Breast epithelium (tissue), 4 donors: ENCODE measurements at places on chromosomes 7 and 10. TPM values are rescaled to one million over a fixed set of nuclear protein-coding genes. Genes with fewer than 3 reads are reported as not detected.

DNA sequence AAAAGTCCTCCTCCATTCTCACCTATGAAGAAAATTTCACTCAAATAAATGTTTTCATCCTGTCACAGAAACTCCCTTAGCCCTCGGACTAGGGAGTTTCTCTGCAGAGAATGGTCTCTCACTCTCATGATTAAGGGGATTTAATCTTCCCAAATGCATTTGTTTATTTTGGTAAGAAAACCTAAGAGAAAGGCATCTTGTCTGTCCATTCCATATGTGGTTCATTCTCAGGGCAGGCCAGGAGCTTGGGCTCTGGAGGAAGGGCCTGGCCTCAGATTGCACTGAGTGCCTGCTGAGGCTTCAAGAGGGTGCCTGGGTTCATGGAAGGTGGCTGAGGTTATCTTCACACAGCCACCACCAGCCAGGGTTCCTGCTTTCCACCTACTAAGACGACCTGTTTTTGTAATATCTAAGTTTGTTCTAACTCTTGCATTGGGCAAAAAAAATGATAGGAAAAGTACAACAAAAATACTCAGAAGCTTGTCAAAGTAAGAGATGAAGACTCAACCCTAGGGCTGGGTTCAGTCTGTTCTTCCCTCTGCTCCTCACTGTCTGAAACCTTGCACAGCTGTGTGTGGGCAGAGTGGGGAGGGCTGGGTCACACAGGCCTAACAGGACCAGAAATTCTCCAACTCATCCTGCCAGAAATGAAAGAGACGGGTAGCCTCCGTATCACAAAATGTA, 186.7 kb downstream of the CXCL12 start:
- H3K4me1 ChIP-seq: no peaks in the 10 kb centered on the region
- no peak overlapping the region for H3K4me3 ChIP-seq
- peak overlapping the region; percentile 85 for H3K27ac ChIP-seq
- no peak for DNase-seq
- no peaks in the 10 kb centered on the region for H3K27me3 ChIP-seq

GRCh38 chr7:120030876-120031275, 242.1 kb upstream of the KCND2 start:
- H3K36me3 ChIP-seq: no peaks in the 10 kb centered on the region
- no peak overlapping the region for H3K27ac ChIP-seq
- no peak for DNase-seq
- no peaks in the 10 kb centered on the region for H3K4me1 ChIP-seq
- no peaks in the 10 kb centered on the region for H3K27me3 ChIP-seq

- H3K27me3 ChIP-seq: no peaks in the 10 kb centered on the region
- H3K4me3 ChIP-seq: no peak overlapping the region
- peaks cover 3% of the 10 kb centered on the region for H3K36me3 ChIP-seq
- no peaks in the 10 kb centered on the region for H3K4me1 ChIP-seq
Observed at GRCh38 chr7:92622030-92622429, 31.8 kb upstream of the FAM133B start.

The APBB1IP gene
- total RNA-seq: 30.1 TPM

DNA sequence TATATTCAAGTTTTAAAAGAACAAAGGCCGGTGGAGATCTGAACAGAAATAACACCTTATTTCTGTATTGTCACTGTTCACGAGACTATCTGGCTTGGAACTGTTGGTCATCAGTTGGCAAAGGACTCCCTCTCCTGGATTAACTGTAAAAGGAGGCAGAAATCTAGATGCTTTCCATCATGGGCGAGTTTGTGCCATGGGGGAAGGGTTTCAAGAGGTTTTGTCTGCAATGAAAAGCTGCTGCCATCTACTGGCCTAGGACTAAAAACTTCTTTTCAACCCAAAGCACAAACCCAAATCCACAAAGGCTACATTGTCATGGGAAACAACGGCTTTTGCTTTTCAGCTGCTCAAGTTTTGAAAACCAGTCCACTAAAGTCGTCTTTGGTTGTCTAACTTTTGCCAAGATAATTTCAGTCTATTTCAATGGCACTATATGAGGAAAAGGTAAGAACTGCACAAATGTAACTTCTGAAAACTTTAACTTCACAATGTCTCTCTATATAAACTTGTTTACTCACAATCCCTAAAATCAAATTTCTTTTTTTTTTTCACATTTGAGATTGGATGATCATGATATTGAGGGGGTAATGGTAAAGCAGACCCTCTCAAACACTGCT, 196.8 kb downstream of the SKAP2 start:
- no peaks in the 10 kb centered on the region for H3K36me3 ChIP-seq
- no peak for DNase-seq
- H3K27ac ChIP-seq: no peak overlapping the region
- no peak overlapping the region for H3K4me3 ChIP-seq

The GIMAP4 gene
- total RNA-seq: 29.8 TPM

DNA sequence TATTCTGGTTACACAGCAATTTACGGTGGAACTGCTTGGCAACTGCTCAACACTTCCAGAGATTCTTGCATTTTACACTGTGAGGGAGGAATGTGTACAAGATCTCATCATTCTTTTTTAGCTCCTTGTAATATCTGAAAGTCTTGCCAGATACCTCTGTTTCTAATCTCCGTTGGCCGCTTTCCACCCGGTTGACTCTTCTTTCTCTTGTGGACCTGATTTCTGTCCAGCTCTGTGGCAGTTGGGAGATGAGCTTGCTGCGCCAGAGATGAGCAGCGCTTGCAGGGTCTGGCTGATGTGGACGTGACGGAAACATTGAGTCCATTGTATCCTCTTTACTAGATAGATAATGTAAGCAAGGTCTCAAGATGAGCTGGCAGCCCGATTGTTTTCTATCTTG, 27.6 kb downstream of the SPAG6 start:
- H3K4me3 ChIP-seq: no peak overlapping the region
- no peak for DNase-seq
- no peak overlapping the region for H3K27ac ChIP-seq
- H3K36me3 ChIP-seq: no peaks in the 10 kb centered on the region
- no peaks in the 10 kb centered on the region for H3K27me3 ChIP-seq

The ZNF425 gene
- 2.6 TPM for total RNA-seq

DNA sequence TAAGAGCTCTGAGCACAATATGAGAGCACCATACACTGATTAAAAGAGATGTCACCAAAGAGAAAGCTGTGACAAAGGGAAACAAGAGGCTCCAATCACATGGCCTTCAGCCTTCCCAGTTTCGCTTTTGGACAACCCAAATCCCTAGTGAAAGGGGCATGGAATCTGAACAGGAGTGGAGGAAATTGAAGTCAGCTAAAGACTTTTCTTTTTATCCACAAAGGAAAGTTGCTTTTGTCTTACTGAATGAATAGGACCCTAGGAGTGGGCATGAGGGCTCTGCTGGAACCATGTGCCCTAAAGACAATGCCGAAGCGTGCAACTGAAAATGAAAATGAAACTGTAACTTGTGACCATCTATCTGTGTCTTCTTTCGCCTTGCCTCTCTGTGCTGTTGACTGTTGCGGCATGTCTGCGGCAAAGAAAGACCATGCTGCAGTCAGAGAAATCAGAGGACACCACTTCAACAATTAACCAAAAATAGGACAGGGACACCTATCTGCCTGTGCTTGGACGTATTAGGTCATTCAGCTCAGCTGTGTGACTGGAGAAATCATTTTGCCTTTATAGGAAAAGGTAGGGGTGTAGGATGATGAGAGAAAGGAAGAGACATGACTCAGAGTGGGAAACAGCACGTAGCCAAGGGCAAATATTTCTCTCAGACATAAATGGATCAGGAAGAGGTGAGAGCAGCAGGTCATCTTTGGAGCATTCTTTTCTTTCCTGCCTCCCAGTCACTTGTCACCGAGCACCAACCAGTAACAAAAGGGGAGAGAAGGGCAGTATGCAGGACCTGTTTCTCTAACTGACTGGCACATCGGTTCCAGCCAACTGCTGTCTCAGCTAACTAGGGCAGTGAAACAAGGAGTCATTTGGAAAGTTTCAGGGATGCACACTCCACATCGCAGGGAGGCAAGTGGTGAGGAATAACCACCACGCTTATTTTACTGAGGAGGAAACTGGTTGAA, 12.3 kb downstream of the CAV2 start:
- DNase-seq: no peak
- peak overlapping the region; percentile 35 for H3K4me3 ChIP-seq
- no peaks in the 10 kb centered on the region for H3K4me1 ChIP-seq
- H3K36me3 ChIP-seq: no peaks in the 10 kb centered on the region

GRCh38 chr10:110558041-110558440, 9.5 kb upstream of the SMC3 start:
- H3K4me3 ChIP-seq: no peak overlapping the region
- no peaks in the 10 kb centered on the region for H3K4me1 ChIP-seq
- no peaks in the 10 kb centered on the region for H3K36me3 ChIP-seq
- no peak overlapping the region for H3K27ac ChIP-seq

DNA sequence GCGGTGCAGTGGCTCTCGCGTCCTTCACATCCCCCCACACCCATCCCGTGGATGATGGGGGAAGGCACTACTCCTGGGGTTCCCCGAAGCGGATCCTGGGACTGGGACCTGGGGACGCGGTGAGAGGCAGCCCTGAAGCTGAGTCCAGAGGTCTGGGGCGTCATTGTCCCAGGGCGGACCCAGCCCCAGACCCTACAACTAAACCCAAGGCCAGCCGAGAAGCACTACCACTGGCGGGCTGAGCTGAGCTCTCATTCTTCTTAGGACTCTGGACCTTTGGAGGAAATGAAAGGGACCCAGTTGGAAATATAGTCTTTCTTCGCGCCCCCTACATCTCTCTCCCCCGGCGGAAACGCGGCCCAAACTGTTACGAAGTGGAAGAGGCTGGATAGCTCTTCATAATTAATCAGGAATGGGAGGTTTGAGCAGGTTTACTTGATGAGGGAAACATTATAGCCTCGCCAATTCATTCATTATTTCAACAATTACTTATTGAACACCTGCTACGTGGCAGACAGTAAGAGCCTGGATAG, 389 bp upstream of the FBXL15 start:
- peaks cover 32% of the 10 kb centered on the region for H3K27me3 ChIP-seq
- DNase-seq: no peak

DNA sequence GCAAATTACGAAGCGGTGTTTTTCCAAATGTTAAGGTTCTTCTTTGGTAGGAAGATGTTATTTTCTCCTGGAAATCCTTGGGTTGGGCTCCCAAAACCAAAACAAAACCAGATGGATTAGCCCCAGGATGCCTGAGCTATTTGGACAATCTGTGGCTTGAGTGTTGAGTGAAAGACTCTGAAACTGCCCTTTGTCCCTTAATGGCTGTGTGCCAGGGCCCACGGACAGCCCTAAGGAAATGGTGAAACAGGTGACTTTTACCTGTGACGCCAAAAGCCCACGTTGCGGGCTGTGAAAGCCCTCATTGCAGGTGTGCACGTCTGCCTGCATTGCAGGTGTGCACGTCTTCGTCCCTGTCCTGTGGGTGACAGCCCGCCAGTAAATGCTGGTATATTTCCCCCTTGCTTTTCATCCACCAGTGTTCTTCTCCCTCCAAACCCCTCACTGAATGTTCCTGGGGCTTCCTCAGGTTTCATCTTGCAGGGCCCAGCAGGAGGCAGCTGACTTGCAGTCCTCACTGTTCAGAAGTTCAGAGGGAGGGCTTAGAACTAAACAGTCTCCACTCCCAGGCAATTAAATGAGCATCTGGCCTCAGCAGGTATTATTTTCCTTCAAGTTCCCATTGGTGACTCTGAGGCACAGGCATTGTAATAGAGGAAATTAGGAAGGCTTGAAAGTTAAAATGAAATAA, 10.7 kb downstream of the PFKP start:
- H3K4me3 ChIP-seq: no peak overlapping the region
- H3K4me1 ChIP-seq: no peaks in the 10 kb centered on the region
- H3K27ac ChIP-seq: no peak overlapping the region
- peak; percentile 5 for DNase-seq
- H3K27me3 ChIP-seq: no peaks in the 10 kb centered on the region

The KCNH2 gene
- 0.29 TPM for total RNA-seq

DNA sequence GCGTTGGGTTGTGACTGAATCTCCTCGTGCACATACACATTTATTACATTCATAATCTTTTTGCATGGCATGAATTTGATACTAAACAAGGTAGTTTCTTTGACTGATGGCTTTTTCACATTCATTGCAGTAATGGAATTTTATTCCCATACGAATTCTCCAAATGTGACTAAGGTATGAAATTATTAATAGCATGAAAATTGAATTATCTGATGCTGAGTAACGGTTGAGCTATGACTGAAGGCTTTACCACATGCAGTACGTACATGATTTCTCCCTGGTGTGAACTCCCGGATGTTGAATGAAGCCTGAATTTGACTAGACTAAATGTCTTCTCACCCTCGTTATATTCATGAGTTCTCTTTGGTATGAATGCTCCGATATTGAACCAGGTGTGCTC, 104.4 kb upstream of the C1GALT1 start:
- H3K36me3 ChIP-seq: no peaks in the 10 kb centered on the region
- no peaks in the 10 kb centered on the region for H3K4me1 ChIP-seq
- no peak overlapping the region for H3K4me3 ChIP-seq
- no peak overlapping the region for H3K27ac ChIP-seq
- no peak for DNase-seq

DNA sequence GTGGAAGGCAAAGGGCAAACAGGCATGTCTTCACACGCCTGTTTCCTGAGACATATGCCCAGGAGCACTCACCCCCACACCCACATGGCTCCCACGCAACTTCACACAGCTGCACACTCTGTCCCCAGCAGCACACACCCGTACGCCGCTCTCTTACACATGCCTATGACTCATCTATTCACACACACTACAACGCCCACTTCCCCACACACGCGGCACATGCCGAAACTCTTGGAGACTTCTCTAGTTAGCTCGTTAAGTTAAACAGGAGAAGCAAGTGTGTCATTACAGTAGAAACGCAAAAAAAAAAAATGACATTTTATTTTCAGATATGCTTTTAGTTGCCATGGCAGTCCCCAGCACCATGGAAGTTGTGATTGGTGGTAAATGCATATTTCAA, 6.7 kb downstream of the CALN1 start:
- no peaks in the 10 kb centered on the region for H3K4me1 ChIP-seq
- no peaks in the 10 kb centered on the region for H3K36me3 ChIP-seq
- no peak for DNase-seq
- no peaks in the 10 kb centered on the region for H3K27me3 ChIP-seq
- no peak overlapping the region for H3K4me3 ChIP-seq
- H3K27ac ChIP-seq: no peak overlapping the region

- no peak for DNase-seq
- H3K27ac ChIP-seq: peak overlapping the region; percentile 91
- H3K27me3 ChIP-seq: no peaks in the 10 kb centered on the region
- H3K4me3 ChIP-seq: peak overlapping the region; percentile 66
- no peaks in the 10 kb centered on the region for H3K36me3 ChIP-seq
Observed at GRCh38 chr10:46285300-46285699, 1.5 kb upstream of the ANTXRL start.

GRCh38 chr7:27177795-27178320, 3.7 kb upstream of the HOXA10 start:
- H3K27me3 ChIP-seq: peaks cover 8% of the 10 kb centered on the region
- H3K4me3 ChIP-seq: peak overlapping the region; percentile 15
- H3K4me1 ChIP-seq: no peaks in the 10 kb centered on the region
